Neural crest cell (in vitro differentiated cells): ENCODE measurements at places on chromosomes 4 and X.

DNA sequence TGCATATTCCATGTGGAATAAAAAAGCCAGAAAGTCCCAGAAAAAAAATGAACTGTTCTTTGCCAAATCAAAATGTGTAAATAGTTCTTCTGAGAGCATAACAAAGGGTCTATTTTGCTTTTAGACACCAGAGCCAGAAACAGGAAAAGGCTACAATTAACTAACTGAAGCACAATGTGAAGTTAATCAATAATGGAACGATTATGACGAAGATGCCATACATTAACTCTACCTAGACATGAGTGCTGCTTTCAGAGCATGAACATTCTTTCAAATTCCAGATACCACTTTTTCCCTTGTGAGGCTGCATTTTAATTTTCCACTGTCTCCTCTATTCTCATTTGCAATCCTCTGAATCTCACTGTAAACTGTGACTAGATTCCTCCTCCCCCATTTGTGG is 48.7 kb upstream of the PHOX2B start:
- DNase-seq = no peak

DNA sequence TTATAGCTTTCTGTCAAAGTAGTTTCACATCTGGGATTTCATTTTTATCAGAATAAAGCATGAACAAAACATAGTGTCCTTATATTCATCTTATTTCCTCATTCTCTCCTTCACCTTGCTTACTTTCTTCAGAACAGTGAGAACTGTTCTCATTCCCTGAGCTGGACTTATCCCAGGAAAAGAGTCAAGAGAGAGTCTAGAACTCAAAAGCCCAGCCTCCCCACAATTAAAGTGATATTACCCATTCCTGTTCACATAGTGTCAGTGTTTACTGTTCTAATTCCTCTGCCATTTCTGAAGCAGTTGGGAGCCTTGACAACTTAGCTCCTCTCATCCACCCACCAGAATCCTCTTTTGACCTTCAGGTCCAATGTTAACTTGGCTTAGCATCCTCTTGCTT is 42.9 kb downstream of the RASSF6 start:
- DNase-seq = no peak

DNA sequence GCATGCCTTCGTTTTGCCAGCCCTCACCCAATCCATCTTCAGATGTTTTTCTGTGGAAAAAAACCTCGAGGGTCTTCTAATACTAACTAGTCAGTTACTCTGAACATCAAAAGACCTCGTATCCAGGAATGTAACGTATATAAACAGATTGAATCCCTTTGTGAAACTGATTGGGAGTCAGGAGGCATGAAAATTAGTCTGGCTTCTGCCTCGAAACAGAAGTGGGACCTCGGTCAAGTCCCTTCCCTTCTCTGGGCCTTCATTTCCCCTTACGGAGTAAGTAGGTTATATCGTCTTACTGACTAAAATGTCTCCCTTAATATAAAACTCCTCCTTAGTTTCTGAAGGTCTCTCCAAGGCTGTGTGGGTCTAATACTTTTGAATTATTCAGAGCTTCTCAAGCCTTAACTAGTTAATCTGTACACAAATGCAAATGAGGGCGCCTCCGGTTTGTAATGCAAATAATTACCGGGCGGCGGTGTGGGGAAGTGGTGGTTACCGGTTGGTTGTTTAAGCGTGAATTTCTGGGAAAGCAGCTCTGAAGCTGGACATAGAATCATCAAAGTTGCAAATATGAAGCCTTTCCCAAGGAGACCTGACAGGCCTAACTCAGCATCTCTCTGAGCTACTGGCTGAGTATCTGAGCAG is 11.4 kb upstream of the NKRF start:
- DNase-seq = no peak

DNA sequence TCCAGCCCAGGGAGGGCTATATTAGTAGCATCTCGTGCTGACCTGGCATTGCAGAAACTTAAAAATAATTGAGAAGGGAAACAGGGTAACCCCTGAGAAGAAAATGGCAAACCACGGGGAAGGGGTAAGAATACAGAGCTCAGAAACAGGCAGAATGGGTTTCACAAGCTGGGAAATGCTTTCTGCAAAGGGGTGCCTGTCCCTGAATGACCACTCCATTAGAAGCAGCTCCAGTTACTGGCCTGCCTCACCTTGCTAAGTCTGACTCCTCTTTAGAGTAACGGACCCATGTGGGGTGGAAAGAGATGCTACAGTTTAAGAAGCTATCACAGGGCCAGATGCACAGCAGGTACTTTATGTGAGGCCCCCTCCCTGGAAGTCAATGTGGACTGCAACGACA is 2.5 kb downstream of the WDR1 start:
- no peak for DNase-seq

GRCh38 chr4:185872747-185873380 is 60.9 kb upstream of the SORBS2 start:
- DNase-seq = no peak
